ENCODE measurements at places on chromosomes 1 and 21.
A peak's percentile ranks its signal among the peaks of the same experiment; 100 is the strongest.

DNA sequence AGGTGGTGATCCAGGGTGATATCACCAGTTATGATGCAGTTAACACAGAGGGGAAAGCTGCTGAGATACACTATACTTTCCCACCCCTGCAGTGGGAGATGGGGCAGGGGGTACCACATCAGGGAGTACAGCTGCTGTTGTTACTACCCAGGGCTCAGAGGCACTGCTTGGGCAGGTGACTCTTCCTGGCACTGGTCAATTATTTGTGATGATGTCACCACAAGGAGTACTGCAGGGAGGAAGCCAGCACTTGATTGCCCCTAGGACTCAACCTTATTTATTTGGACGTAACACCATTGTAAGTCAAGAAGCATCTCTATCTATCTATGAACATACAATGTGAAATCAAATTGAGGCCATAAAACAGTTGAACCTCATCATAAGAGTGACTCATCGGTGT is 10.1 kb downstream of the IFNAR1 start:
- no peak for DNase-seq

GRCh38 chr1:25338188-25338981 is at the start of gene TMEM50A:
Gene TMEM50A (plus strand): TSS chr1:25338334. CDS start chr1:25340487, 2,153 bp downstream.
- DNase-seq, result peak; percentile 84

GRCh38 chr1:115839679-115840237 is 1.2 kb downstream of the NHLH2 start:
- DNase-seq, result no peak

- no peak for DNase-seq
Observed at GRCh38 chr21:33151941-33152731, 77.6 kb upstream of the IFNAR2 start.

DNA sequence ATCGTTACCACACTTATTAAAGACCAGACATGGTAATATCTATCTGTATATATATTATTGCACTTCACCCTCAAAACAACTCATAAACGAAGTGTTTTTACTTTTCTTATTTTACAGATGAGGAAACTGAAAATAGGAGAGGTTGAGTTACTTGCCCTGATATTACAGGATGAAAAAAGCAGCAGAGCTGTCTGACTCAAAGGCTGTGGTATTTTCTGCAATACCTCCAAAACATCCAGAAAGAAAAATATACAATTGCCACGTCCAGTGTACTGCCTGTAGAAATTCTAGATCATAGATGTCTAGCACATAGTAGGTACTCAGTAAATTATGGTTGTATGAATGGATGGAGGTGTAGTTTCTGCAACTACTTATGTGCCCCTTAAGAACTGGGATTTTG is 5.2 kb upstream of the TARBP1 start:
- no peak for DNase-seq

Measured in stimulated activated CD4-positive, alpha-beta T cell treated with anti-CD3 and anti-CD28 coated beads, TNF-alpha, amount 100 ng/mL, for 48 hours (primary cell).